LHCN-M2 (cell line): ENCODE measurements at places on chromosomes 11 and 22. TPM values are rescaled to one million over a fixed set of nuclear protein-coding genes. Genes with fewer than 3 reads are reported as not detected.
A peak's percentile ranks its signal among the peaks of the same experiment; 100 is the strongest.

Gene ATG13
- total RNA-seq: 54.2 and 70.2 TPM in 2 replicates

Gene C11orf87
- total RNA-seq: not detected in 2 replicates

Gene C11orf86
- total RNA-seq: not detected in 2 replicates

Gene SOX6
- under 0.01 TPM in 1 of 2 replicates, not detected in the other for total RNA-seq

- DNase-seq: no peak
These were observed 49.4 kb upstream of the PHOX2A start for GRCh38 chr11:72293391-72293790.

GRCh38 chr22:31501738-31502137 is 5.4 kb downstream of the SFI1 start:
- no peak for DNase-seq

DNA sequence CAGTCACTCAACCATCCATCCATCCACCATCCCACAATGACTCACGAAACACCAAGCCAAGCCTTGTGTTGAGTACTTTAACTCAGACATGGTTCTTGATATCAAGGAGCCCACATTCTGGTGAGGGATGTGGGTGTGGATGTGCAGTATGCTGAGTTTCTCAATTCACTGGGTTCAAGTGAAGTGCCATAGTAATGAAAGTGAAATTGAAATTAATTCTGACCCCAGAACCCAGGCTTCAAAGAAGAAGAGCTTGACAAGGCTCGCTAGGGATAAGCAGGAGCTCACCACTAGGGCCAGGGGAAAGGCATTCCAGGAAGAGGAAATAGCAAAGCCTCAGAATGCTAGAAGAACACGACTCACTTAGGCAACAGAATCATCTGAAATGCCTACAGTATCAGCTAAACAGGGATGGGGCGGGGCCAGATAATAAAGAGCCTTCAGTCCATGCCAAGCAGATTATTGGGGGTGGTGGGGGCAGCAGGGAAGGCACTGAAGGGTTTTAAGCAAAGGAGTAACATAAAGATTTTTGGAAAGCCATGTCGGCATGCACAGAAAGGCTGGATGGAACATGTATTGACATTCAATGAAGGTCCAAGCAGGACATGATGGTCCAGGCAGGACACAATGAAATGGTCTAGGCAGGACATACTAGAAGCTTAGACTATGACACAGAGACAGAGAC is 37.2 kb downstream of the RTL6 start:
- no peak for DNase-seq

- no peak for DNase-seq
These were observed 63.6 kb downstream of the MAPK1 start for GRCh38 chr22:21803811-21804249.

- no peak for DNase-seq
These were observed 9.1 kb upstream of the RAC2 start for GRCh38 chr22:37253126-37253660.

DNA sequence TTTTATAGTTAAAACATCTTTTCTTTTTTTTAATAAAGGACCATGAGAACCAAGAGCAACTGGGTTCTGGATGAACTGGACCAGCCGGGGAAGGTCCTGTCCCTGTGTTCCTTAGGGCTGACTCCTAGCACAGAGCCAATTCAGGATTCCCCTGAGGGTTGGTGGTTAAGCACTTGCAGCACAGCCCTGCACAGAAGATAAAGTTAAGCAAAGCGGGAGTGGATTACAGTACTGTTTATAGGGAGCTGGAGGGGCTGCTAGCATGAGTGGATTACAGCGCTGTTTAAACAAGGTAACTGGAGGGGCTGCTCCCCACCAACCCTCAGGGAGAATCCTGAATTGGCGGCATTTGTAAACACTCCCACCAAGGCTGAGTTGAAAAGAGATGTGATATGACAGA is 90.6 kb downstream of the CELSR1 start:
- DNase-seq: peak; percentile 11

- peak; percentile 36 for DNase-seq
These were observed 85.2 kb upstream of the ARHGAP32 start for GRCh38 chr11:129277198-129277843.

DNA sequence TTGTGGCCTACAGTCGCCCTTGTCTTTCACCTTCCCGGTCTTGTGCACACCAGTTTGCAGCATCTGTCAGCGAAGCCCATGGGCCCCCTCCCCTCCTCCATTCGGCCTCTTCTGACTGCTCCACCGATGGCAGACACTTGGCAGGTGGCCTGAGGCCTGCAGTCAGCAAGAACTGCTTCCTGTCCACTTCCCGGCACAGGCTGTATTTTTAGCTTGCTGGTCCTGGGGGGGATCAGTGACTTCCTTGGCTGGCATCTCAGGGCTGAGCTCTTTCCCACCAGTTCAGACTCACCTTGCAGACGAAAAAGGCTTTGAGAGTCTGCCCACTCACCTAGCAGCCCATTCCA is 106.4 kb downstream of the SYN3 start:
- DNase-seq: no peak

- no peak for DNase-seq
These were observed 73.0 kb downstream of the RAB30 start for GRCh38 chr11:82998697-82999096.

- DNase-seq: no peak
These were observed 50.7 kb downstream of the IGLL1 start for GRCh38 chr22:23529166-23530103.

GRCh38 chr11:88249706-88250105 is 74.5 kb upstream of the RAB38 start:
- no peak for DNase-seq

- no peak for DNase-seq
These were observed 11.1 kb downstream of the MICAL2 start for GRCh38 chr11:12121517-12121916.
